ENCODE measurements at places on chromosomes 13 and 19.
A peak's percentile ranks its signal among the peaks of the same experiment; 100 is the strongest.

DNA sequence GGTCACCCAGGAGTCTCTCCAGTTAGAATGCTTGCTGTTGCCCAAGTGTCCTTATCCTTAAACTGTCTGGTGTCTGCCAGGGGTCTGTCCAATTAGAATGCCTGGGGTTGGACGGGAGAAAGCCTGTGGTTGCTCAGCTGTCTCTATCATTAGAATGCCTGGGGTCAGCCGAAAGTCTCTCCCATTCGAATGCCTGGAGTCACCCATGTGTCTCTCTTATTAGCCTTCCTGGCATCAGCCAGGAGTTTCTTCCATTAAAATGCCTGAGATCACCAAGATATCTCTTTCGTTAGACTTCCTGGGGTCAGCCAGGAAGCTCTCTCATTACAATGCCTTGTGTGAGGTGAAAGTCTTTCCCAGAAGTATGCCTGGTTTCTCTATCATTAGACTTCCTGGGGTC is 1521.0 kb downstream of the UQCRFS1 start:
- no peaks in the 10 kb centered on the region for H3K4me1 ChIP-seq
- H3K36me3 ChIP-seq: peaks cover 9% of the 10 kb centered on the region
- no peaks in the 10 kb centered on the region for H3K27me3 ChIP-seq
- no peak for DNase-seq
- no peak overlapping the region for H3K4me3 ChIP-seq

- H3K27me3 ChIP-seq: no peaks in the 10 kb centered on the region
- H3K27ac ChIP-seq: no peak overlapping the region
- no peak for DNase-seq
- H3K4me3 ChIP-seq: no peak overlapping the region
- H3K4me1 ChIP-seq: no peaks in the 10 kb centered on the region
Observed at GRCh38 chr19:10830931-10831779, 4.9 kb downstream of the TMED1 start.

DNA sequence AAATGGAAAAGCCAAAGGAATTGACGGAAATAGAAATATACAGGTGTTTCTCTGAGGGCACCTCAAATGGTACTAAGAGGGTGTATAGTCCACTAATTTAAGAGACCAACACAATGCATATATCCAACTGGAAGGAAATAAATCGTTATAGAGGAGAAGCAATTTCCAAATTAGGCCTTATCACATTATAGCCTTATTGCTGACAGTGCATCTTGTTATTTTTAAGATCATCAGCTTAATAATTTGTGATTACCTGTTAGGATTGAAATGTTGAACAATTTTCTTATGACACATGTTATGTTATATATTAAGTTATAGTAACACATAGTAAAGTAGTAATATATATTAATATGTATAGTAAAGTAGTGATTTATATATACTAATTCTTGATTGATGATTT is 915.7 kb upstream of the PCDH9 start:
- H3K27me3 ChIP-seq: no peaks in the 10 kb centered on the region
- H3K4me3 ChIP-seq: no peak overlapping the region
- no peak overlapping the region for H3K27ac ChIP-seq
- no peaks in the 10 kb centered on the region for H3K36me3 ChIP-seq

GRCh38 chr19:16760990-16761389 is 41.3 kb downstream of the NWD1 start:
- H3K36me3 ChIP-seq: no peaks in the 10 kb centered on the region

- DNase-seq: no peak
- no peak overlapping the region for H3K27ac ChIP-seq
- no peaks in the 10 kb centered on the region for H3K4me1 ChIP-seq
- H3K27me3 ChIP-seq: no peaks in the 10 kb centered on the region
- no peaks in the 10 kb centered on the region for H3K36me3 ChIP-seq
Observed at GRCh38 chr13:100710176-100710575, 35.6 kb upstream of the TMTC4 start.

GRCh38 chr13:47317356-47317755 is 420.5 kb upstream of the HTR2A start:
- DNase-seq: no peak
- H3K27me3 ChIP-seq: no peaks in the 10 kb centered on the region
- no peaks in the 10 kb centered on the region for H3K36me3 ChIP-seq
- H3K4me1 ChIP-seq: 0 out of 2 replicates have a peak, but pooled peaks cover 6% of the 10 kb centered on the region

DNA sequence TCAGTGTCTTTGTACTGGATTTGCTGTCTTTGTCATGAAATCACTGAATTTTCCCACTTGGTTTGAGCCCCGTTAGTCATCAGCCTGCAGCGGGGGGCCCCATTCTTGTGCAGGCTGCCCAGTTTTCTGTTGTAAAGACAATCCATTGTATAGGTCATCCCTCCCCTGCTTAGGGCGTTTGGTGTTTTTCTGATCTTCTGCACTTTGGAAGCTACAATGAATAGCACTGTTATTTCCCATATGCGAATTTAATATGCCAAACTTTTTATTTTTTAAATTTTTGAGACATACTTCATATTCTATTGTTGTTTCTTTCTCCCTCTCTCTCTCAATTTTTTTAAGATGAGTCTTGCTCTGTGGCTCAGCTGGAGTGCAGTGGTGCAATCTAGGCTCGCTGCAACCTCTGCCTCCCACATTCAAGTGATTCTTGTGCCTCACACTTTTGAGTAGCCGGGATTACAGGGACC is 9.0 kb downstream of the SLC27A1 start:
- H3K36me3 ChIP-seq: no peaks in the 10 kb centered on the region
- H3K27ac ChIP-seq: 0 out of 2 replicates have a peak overlapping the region, but pooled peaks have one; percentile 59
- no peak for DNase-seq
- no peaks in the 10 kb centered on the region for H3K27me3 ChIP-seq
- H3K4me3 ChIP-seq: no peak overlapping the region
- H3K4me1 ChIP-seq: no peaks in the 10 kb centered on the region

DNA sequence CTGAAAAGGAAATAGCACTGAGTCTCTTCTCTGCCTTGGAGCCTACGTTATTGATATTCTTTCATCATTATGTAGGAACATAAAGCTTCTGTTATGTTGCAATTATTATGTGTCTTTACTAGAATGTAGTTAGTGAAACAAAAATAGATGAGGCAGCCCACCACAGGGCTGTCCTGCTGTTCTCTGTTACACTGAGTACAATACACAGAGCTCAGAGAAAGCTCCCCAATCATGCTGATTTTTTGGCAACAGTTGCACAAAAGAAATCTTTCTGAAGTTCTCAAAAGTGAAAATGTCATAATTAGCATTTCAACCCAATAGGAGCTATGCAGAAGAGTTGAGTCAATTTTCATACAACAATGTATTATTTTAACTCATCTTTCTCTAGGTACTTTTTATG is 119.5 kb downstream of the EFNB2 start:
- no peaks in the 10 kb centered on the region for H3K27me3 ChIP-seq
- no peak overlapping the region for H3K4me3 ChIP-seq
- no peak overlapping the region for H3K27ac ChIP-seq
- no peak for DNase-seq

- H3K4me1 ChIP-seq: peaks cover 19% of the 10 kb centered on the region
- H3K27me3 ChIP-seq: peaks cover 40% of the 10 kb centered on the region
- no peaks in the 10 kb centered on the region for H3K36me3 ChIP-seq
Observed at GRCh38 chr19:55590617-55591016, 8.7 kb downstream of the FIZ1 start.

Data from GM23338 (cell line).